Activated CD4-positive, alpha-beta T cell treated with anti-CD3 and anti-CD28 coated beads, Interleukin-10, Interleukin-2, amounts not matched to agents 100 ng/mL and 50 ng/mL, durations not matched to agents 16 hours and 8 hours (primary cell): ENCODE measurements at places on chromosomes 11 and 22.

DNA sequence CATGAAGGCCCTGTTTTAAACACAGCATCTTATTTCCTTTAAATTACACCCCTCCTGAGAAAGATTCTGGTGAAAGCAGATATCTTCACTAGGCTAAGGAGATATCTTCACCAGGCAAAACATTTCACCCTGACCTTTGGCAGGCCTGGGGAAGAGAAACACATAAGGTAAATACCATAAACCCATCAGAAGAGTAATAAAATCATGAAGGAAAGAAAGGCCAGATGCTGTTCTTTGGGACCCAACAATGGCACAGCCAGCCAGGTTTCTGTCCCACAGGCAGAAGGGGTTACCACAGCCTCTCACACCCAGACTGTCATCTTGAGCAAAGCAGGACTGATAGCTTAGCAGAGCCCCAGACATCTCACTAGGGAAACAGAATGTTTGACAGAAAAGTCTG lies 125.4 kb downstream of the CCDC34 start:
- no peak for DNase-seq

DNA sequence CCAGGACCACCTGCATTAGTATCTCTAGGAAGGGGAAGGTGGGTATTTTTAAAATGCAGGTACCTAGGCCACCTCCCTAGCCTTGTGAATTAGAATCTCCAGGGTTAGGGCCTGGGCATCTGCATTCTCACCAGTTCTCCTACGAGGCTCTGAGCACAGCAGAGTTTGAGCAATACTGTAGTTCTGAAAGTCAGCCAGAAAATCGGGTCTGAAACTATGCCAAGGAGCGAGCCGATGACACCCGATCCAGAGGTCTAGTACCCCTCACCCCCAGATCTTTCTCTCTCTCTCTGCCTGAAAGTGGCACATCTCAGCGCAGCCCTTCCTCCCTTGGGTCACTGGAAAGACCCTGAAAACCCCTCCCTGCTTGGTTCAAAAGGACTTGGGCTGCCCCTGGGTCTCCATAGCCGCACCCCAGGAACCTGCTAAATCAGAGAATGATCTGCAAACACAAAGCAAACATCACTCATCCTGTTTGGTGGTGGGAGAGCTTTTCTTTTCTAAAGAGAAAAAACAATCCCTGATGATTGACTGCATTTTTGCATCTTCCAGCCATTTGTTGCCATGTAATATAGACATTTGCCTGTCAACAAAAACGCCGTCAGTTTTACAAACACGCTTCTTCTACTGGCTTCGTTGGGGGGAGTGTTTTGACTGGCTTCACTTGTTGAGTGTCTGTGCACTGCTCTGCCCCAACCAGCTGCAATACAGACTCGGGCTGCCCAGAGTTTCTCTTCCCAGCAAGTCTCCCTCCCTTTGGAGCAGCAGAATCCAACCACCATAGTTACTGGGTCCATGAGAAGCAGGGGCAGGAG lies 229.9 kb downstream of the MN1 start:
- no peak for DNase-seq

- no peak for DNase-seq
These were observed 82.4 kb upstream of the VPREB1 start for GRCh38 chr22:22161924-22162851.

DNA sequence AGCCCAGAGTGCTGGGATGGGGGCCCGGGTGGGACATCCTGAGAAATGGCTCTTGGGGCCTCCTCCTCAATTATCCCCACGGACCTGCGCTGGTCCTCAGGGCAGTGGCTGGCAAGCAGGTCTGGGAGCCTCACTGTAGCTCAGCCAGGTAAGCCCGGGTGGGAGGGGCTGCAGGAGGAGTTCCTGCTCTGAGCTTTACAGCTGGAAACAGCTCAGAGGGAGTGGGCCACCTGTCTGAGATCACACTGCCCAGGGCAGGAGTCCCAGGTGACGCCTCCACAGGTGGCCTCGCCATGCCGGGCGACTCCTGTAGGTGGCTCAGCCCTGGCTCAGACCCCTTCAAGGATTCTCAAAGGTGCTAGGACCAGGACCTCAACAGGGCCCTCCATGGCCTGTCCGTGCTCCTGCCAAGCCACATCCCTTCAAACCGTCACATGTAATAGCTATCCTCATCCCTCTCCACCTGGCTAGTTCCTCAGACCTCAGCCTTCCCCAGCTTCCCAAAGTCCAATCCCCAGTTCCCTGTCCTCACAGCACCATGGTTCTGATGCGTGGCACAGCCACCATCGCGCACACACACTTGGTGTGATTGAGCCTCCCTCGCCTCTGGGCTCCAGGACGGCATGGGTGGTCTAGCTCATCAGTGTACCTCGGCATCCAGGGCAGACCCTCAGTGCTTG lies 3.6 kb upstream of the TSSK2 start:
- no peak for DNase-seq

DNA sequence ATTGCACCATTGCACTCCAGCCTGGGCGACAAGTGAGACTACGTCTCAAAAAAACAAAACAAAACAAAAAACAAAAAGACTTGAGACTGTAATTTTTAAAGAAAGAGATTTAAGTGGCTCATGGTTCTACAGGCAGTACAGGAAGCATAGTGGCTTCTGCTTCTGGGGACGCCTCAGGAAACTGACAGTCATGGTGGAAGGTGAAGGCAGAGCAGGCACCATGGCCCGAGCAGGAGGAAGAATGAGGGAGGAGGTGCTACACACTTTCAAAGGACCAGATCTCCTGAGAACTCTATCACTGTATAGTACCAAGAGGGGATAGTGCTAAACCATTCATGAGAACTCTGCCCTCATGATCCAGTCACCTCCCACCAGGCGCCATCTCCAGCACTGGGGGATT lies 52.0 kb downstream of the CBL start:
- DNase-seq, result no peak

GRCh38 chr22:23437779-23438178 lies 142.3 kb downstream of the IGLL1 start:
- no peak for DNase-seq
